ENCODE measurements at places on chromosomes 3 and 15.

DNA sequence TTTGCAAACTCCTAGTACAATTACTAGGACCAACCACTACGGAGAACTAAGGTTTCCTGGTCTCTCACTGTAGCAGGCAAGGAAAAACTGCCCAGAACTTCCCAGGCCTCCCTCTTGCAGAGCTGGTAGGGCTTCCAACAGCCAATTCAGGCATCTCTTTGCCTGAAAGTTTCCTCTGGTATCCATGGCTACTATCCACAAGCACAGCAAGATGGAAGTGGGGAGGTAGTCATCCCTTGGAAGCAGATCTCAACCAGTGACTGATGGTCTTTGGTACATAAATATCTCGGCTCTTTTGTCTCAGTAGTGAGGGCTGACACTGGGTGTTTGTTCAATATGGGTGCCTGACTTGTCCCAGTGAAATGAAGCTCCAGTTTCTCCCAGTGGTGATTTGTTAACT lies 201.3 kb upstream of the MRPL3 start:
- DNase-seq: no peak

- DNase-seq: no peak
Observed at GRCh38 chr15:64233299-64233698, 70.5 kb upstream of the PPIB start.

DNA sequence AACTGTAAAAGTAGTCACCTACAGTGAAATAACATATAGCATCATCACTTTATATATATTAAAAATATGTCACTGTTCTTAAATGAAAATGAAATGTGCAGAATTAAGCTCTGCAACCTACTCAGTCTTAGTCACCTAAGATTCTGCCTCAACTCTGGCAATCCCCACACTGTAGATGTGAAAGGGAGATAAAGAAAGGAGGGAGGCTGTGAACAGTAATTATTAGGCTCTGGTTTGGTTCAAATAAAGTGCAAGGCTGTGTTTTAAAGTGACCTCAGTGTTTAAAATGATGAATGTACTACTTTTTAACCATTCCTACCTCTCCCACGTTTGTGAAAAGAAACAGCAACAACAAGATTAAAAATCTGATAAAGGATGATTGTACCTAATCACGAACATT lies 72.2 kb downstream of the ATP8B4 start:
- DNase-seq: no peak

DNA sequence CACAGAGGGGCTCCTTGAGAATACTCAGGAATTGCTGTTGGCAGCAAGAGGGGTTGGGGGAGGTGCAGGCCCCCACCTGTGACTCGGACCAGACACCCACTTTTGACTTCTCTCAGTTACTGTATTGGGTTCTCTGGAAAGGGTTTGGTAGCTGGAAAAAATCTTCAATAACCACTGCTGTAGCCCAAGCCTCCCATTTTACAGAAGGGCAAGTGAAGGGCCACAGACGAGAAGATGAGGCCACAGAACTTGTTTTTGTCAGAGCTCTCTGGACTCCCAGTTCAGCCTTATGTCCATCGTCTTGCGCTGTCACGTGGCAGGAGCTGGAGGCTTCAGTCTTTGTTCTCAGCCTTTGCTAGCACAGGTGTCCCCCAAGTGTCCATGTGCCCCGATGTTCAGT lies 12.7 kb upstream of the TATDN2 start:
- no peak for DNase-seq

- no peak for DNase-seq
Observed at GRCh38 chr3:76387000-76387399, 601.7 kb upstream of the ZNF717 start.

DNA sequence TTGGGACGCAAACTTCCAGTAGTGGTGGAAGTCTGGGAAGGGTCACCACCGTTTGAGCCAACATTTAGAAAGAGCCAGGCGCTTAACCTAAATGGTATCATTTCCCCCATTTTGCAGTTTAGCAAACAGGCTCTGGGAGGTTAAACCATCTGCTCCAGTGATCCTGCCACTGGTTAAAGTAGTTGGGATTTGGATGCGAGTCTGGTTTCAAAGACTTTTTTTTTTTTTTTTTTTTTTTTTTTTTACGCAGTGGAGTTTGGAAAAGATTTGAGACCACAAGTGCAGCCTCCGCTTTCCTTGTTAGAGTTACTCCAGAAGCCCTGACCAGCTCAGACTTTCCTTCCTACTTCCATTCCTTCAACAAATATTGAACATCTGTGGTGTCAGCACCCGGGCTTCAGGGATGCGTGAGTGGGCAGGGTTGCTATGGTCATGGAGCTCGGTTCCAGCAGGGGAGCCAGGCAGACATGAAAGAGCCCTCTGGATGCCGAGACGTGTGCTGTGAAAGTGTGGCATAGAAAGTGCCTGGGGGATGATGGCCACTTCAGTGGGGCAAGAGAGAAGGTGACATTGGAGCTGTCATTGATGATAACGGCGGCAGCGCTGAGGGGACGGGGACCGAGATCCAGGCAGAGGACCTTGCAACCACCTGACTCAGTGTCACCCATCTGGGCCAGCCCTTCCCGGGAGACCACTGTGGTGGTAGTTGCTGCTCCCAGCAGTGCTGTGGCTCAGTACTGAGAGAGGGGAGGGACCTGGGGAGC lies 1.1 kb upstream of the RNU6-1 start:
- no peak for DNase-seq

GRCh38 chr15:41919954-41920538 lies 26.2 kb upstream of the SPTBN5 start:
- no peak for DNase-seq

DNA sequence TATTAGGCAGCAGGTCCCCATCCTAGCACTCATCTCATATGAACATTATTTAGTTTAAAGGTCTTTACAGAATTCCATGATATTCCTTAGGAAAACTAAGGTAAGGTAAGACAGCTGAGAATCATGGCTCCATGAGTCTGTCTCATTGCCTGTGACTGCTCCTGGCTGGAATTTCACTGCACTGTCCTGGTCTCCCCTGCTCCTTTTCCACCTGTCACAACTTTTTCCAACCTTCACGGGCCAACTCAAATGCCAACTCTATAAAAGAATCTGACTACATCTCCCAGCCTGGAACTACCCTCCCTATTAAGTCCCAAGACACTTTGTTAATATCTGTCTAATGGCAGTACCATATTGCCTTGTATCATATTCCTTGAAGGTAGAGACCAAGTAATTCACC lies 7.6 kb downstream of the CNBP start:
- DNase-seq: no peak

GRCh38 chr3:16900779-16901440 lies 16.2 kb downstream of the PLCL2 start:
- DNase-seq: no peak

GRCh38 chr15:78620021-78620526 lies 722 bp downstream of the CHRNA3 start:
- no peak for DNase-seq

GRCh38 chr15:73990250-73991005 lies 1.7 kb downstream of the STOML1 start:
- DNase-seq: no peak

- no peak for DNase-seq
Observed at GRCh38 chr3:119557877-119558269, 1.5 kb downstream of the CD80 start.

DNA sequence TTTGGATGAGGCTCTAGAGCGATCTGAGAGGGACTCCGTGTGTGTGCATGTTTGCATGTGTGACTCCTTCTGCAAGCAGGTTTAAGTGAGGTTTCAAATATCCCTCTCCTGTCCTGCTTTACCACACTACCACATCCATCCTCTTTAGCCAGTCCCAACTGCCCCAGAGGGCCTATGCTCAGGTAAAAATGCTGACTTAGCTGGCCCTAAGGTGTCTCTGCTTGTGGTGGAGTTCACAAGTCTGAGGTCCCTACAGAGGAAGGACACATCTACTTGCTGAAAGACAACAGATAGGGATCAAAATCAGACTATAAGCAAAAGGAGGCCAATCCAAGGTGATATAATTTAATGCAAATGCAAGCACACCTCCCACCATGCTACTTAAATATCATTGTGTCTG lies 87.2 kb downstream of the B3GNT5 start:
- DNase-seq: no peak

GRCh38 chr15:88605189-88606069 lies 15.7 kb upstream of the AEN start:
- DNase-seq: no peak

DNA sequence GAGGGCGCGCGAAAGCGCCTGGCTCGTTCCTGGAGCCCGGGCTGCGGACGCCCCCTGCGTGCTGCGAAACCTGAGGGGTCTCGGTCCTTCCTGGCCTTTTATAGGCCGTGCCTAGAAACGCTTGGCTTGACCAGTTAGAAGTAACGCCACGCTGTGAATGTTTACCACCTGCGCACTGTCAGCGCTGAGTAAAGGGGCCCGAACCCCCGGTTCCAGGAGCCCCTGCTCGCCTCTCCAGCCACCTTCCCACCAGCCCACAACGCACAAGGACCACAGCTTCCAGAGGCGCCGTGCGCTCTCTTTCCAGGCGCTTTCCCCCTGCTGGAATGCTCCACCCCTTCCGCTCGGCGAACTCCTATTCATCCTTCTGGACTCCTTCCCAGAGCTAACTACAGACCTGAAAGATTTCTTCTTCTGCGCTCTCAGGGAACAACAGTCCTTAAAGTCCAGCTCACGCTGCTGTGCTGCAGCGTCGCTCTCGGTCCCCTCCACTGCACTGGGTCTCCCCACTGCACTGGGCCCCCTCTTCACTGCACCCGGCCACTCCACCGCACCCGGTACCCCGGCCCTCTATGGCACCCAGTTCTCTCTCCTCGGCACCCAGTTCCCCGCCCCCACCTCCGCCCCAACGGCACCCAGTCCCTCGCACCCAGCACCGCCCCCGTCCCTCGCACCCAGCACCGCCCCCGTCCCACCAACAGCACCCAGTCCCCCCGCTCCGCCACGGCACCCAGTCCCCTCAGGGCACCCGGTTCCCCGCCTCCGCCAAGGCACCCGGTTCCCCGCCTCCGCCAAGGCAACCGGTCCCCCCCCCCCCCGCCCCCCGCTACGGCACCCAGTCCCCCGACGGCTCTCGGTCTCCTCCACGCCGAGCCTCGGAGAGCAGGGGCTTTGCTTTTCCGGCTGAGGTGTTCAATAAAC lies 69.8 kb downstream of the SQOR start:
- DNase-seq: no peak

DNA sequence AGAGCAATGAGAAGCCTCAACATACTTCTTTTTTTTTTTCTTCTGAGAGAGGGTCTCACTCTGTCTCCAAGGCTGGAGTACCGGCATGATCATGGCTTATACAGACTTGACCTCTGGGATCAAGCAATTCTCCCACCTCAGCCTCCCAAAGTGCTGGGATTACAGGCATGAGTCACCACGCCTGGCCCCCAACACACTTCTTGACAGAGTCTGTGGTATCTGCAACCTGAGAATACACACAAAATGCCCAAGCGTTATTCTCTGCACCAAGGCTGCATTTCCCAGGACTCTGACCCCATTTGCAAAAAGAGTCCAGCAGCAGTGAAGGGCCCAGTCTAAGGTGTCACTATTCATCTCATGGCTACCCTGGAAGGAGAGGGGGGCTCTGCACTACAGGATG lies 42.7 kb upstream of the BLM start:
- DNase-seq: no peak

GRCh38 chr3:107432013-107432515 lies 54.8 kb downstream of the CCDC54 start:
- no peak for DNase-seq

- no peak for DNase-seq
Observed at GRCh38 chr3:192897005-192897404, 20.7 kb downstream of the MB21D2 start.
